Large intestine (tissue), 12 donors: ENCODE measurements at places on chromosomes 5 and 9.

GRCh38 chr9:1726993-1727759, 288.0 kb upstream of the SMARCA2 start:
- H3K4me1 ChIP-seq: no peaks in the 10 kb centered on the region
- DNase-seq: no peak
- no peak overlapping the region for H3K27ac ChIP-seq

DNA sequence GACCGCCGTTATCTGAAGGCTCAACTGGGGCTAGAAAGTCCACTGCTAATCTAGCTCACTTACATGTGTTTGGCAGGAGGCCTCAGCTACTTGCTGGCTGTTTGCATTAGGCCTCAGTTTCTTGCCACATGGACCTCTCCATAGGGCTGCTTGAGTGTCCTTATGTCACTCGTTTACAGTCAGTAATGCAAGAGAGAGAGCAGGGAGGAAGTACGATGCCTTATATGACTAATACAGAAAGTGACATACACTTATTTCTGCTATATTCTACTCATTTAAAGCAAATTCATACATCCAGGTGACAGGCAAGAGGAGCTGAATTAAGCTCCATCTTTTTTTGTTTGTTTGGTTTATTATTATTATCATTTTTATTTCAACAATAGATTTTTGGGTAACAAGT, 179.6 kb downstream of the LURAP1L start:
- H3K36me3 ChIP-seq: no peaks in the 10 kb centered on the region
- H3K4me1 ChIP-seq: no peaks in the 10 kb centered on the region
- H3K27ac ChIP-seq: no peak overlapping the region

GRCh38 chr9:126611592-126612325, 2.0 kb upstream of the LMX1B start:
- peak; percentile 33 for DNase-seq
- no peak overlapping the region for H3K27ac ChIP-seq
- H3K27me3 ChIP-seq: peaks cover 92% of the 10 kb centered on the region
- no peak overlapping the region for H3K4me3 ChIP-seq
- peaks cover 25% of the 10 kb centered on the region for H3K4me1 ChIP-seq

GRCh38 chr5:107499237-107499636, 171.5 kb downstream of the EFNA5 start:
- no peak overlapping the region for H3K27ac ChIP-seq
- H3K4me1 ChIP-seq: no peaks in the 10 kb centered on the region
- no peaks in the 10 kb centered on the region for H3K27me3 ChIP-seq
- no peak for DNase-seq
- no peak overlapping the region for H3K4me3 ChIP-seq
- H3K36me3 ChIP-seq: no peaks in the 10 kb centered on the region

GRCh38 chr5:105304859-105305258, 1742.3 kb upstream of the NUDT12 start:
- H3K4me1 ChIP-seq: no peaks in the 10 kb centered on the region
- no peak for DNase-seq
- H3K27ac ChIP-seq: no peak overlapping the region
- no peak overlapping the region for H3K4me3 ChIP-seq
- no peaks in the 10 kb centered on the region for H3K36me3 ChIP-seq

DNA sequence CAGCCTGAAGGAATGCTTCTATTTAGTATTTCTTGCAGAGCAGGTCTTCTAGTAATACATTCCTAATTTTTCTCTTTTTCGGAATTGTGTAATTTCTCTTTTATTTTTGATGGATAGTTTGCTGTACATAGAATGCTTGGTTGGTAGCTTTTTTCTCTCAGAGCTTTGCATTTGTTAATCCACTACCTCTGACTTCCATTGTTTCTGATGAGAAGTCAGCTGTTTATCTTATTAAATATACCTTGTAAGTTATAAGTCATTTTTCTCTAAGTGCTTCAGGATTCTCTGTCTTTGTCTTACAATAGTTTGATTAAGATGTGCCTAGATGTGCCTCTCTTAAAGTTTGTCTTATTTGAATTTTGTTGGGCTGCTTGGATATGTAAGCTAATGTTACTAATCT, 101.9 kb downstream of the HTR1A start:
- no peaks in the 10 kb centered on the region for H3K4me1 ChIP-seq
- no peaks in the 10 kb centered on the region for H3K27me3 ChIP-seq
- H3K4me3 ChIP-seq: no peak overlapping the region
- no peak overlapping the region for H3K27ac ChIP-seq

GRCh38 chr5:61449804-61450492, 117.9 kb downstream of the ZSWIM6 start:
- no peak for DNase-seq
- H3K27ac ChIP-seq: no peak overlapping the region
- no peaks in the 10 kb centered on the region for H3K4me1 ChIP-seq
- H3K36me3 ChIP-seq: no peaks in the 10 kb centered on the region
- no peaks in the 10 kb centered on the region for H3K27me3 ChIP-seq

- H3K36me3 ChIP-seq: peaks cover 48% of the 10 kb centered on the region
- no peak for DNase-seq
- no peak overlapping the region for H3K27ac ChIP-seq
- H3K27me3 ChIP-seq: no peaks in the 10 kb centered on the region
- peaks cover 7% of the 10 kb centered on the region for H3K4me1 ChIP-seq
These were observed 17.5 kb downstream of the PTPA start for GRCh38 chr9:129128689-129129088.

GRCh38 chr9:126700296-126700695, 86.6 kb downstream of the LMX1B start:
- H3K4me3 ChIP-seq: no peak overlapping the region
- peaks cover 2% of the 10 kb centered on the region for H3K4me1 ChIP-seq
- DNase-seq: no peak
- no peaks in the 10 kb centered on the region for H3K36me3 ChIP-seq

- no peak overlapping the region for H3K4me3 ChIP-seq
- no peaks in the 10 kb centered on the region for H3K36me3 ChIP-seq
- H3K4me1 ChIP-seq: no peaks in the 10 kb centered on the region
- no peaks in the 10 kb centered on the region for H3K27me3 ChIP-seq
These were observed 56.5 kb downstream of the SIL1 start for GRCh38 chr5:139141446-139142204.

DNA sequence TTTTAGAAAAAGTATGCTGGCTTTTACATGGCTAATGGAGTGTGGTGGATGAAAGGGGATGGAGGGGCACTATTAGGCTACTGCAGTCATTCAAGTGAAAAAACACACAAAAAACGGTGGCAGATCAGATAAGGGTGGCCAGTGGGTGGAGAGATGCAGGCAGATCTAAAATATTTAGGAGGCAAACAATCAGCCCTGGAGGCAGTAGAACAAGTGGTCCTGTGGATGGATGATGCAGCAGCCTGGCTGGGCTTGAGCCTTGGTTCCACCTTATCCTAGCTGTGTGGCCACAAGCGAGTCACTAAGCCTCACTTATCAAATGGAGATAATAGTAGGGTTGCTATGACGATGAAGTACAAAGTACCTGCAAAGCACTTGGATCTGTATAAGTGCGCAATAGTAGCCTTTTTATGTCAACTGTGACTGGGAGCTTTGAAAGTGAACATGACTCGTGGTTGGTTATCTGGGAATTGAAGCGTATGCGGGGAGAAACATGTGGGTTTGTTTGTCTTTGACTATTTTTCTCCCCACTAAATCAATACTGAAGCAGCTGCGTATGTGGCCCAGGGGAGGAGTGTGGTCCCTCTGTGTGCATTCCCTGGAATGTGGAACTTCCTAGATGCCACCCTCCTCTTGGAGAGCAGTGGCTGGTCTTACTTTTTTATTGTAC, 20.2 kb downstream of the NSG2 start:
- DNase-seq: peak; percentile 35
- no peak overlapping the region for H3K27ac ChIP-seq
- peaks cover 2% of the 10 kb centered on the region for H3K27me3 ChIP-seq

DNA sequence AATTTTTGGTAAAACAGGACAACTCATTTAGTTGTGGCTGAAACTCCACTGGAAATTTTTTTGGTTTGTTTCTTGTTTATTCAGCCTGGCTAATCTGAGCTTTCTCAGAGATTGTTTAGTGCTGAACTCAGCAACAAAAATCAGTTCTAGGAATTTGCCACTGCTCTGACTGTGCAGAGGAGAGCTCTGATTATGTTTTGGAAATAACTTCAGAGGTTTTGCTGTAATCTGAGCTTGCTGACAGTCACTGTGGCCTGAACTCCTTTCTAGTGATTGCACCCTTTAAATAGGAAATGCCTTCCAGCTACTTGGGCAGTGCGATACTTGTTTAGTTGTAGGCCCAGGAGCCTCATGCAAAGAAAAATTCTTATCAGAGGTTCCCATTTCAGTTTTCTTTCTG, 60.2 kb downstream of the OSTF1 start:
- peaks cover 21% of the 10 kb centered on the region for H3K36me3 ChIP-seq
- H3K4me1 ChIP-seq: no peaks in the 10 kb centered on the region
- DNase-seq: no peak
- H3K27me3 ChIP-seq: no peaks in the 10 kb centered on the region

DNA sequence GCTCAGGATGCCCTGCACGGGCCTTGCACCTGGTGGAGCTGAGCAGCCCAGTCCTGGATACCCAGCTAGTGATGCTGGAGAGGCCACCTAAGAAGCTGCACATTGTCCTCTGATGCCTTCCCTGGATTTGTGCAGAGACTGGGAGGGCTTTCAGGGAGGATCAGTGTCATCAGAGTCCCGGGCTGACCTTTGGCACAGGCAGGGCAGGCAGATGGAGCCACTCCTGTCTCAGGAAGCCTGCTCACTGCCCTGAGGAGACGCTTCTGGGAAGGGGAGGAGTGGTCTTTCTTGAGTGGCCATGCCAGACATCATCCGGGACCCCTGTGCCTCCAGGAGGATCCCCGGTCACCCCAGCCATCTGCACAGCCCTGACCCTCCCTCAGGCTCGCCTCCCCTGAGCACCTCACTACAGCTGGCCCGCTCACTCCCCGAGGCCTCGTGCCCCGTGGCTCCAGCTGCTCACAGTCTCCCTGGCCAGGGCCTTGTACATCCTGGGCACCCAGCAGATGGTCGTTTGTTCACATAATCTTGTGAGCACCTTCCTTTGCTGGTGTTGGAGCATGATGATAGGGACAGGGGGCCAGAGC, 47.2 kb upstream of the FCN2 start:
- no peak overlapping the region for H3K27ac ChIP-seq
- H3K4me1 ChIP-seq: no peaks in the 10 kb centered on the region
- H3K27me3 ChIP-seq: no peaks in the 10 kb centered on the region
- peaks cover 4% of the 10 kb centered on the region for H3K36me3 ChIP-seq
- no peak overlapping the region for H3K4me3 ChIP-seq

DNA sequence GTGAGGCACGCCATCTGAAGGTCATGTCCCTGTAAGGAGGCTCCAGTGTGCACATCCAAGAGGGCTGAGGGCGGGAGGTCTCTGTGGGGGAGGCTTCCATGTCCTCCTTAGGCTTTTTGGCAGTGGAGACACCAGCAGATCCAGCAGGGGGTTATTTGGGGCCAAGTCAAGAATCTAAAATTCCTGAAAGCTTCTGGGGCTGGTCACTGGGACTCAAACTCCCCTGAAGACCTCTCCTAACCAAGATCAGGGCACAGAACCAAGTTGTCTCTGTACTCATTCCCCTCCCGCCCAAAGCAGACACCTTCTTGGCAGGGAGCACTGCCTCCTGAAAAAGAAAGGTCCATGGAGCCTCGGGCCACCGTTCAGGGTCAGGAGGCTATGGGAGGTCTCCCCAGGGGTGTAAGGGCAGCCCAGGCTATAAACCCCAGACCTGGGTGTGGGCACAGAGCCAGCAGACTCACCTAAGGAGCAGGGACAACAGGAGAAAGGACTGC, 127.4 kb upstream of the ADRA1B start:
- peaks cover 51% of the 10 kb centered on the region for H3K27me3 ChIP-seq
- H3K4me3 ChIP-seq: no peak overlapping the region
- no peak overlapping the region for H3K27ac ChIP-seq
- no peak for DNase-seq
- no peaks in the 10 kb centered on the region for H3K4me1 ChIP-seq

- H3K27me3 ChIP-seq: no peaks in the 10 kb centered on the region
- DNase-seq: no peak
- H3K27ac ChIP-seq: no peak overlapping the region
- H3K4me1 ChIP-seq: no peaks in the 10 kb centered on the region
- no peaks in the 10 kb centered on the region for H3K36me3 ChIP-seq
These were observed 440.0 kb downstream of the ENC1 start for GRCh38 chr5:74200560-74200959.

- H3K4me3 ChIP-seq: no peak overlapping the region
- H3K27me3 ChIP-seq: no peaks in the 10 kb centered on the region
- H3K36me3 ChIP-seq: no peaks in the 10 kb centered on the region
These were observed 29.5 kb upstream of the TGFBR1 start for GRCh38 chr9:99075246-99075912.

DNA sequence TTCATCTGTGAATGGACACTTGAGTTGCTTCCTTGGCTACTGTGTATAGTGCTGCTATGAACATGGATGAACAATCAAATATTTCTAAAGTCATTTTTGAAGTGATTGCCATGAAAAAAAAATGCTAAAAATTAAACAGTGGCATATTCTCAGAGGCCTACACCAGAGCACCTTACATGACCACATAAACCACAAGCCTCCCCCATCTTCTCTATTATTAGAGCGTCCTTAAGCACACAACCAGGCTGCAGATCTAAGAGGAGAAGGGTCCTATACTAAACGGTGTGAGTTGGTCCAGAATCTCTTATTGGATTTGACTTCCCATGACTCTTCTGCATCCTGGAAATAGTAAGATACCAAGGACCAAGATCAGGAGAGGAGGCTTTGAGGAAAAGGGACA, 34.3 kb downstream of the PCA3 start:
- no peak for DNase-seq
- H3K36me3 ChIP-seq: no peaks in the 10 kb centered on the region
- peak overlapping the region; percentile 32 for H3K27ac ChIP-seq
- no peaks in the 10 kb centered on the region for H3K27me3 ChIP-seq

DNA sequence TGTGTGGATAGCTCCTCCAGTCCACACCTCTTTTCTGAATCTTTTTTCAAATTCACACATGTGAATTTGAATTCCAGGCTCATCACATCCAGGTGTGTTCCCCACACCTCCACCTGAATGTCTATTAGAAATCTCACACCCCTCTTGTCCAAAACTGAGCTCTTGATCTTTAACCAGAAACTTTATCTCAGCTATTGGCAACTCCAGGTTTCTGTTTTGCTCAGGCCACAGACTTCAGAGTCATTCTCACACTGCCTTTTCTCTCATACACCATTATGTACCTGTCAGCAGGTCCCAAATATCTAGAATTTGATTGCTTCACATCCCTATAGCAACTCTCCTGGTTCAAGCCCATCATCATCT, 11.6 kb downstream of the NIPSNAP3B start:
- no peak overlapping the region for H3K4me3 ChIP-seq
- H3K36me3 ChIP-seq: no peaks in the 10 kb centered on the region
- no peak overlapping the region for H3K27ac ChIP-seq
- H3K27me3 ChIP-seq: no peaks in the 10 kb centered on the region
- H3K4me1 ChIP-seq: no peaks in the 10 kb centered on the region

DNA sequence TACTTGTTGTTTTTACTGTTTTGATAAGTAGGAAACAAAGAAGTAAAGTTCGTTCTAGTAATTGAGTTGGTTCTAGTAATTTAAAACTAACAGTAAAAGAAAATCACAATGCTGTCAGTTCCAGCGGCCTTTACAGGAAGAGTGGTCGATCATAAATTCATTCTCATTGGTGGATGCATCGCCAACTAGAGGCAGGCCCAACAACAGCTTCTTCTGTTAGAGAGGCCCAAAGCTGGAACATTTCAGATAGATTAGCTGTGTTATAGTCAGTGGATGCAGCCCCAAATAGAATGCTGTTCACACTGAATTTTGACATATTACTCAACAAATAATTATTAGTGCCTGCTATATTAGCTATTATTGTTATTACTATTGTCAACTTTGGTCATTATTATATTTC, 80.8 kb downstream of the ARRDC3 start:
- H3K4me3 ChIP-seq: no peak overlapping the region
- DNase-seq: no peak
- no peak overlapping the region for H3K27ac ChIP-seq
- H3K27me3 ChIP-seq: no peaks in the 10 kb centered on the region
